Foreskin melanocyte (primary cell): ENCODE measurements at places on chromosomes 7 and 10.

- peak; percentile 97 for DNase-seq
Observed at GRCh38 chr7:13850185-13850752, 139.2 kb downstream of the ETV1 start.

- DNase-seq: peak; percentile 22
Observed at GRCh38 chr10:93541402-93542357, 24.8 kb upstream of the FFAR4 start.

DNA sequence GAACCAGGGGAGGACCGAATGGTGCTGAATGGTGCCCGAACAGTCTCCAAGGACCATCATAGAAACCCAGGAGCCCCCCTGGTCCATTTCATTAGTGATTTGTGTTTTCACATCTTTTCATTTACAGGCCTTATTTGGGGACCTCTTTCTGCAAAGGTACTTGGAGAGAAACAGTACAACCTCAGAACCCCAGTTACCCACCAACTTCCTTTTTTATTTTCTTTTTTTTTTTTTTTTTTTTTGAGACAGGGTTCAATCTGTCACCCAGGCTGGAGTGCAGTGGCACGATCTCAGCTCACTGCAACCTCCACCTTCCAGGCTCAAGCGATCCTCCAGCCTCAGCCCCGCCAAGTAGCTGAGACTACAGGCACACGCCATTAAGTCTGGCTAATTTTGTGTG, 13.0 kb upstream of the ELN start:
- DNase-seq: no peak

GRCh38 chr10:529468-530230, 159.8 kb downstream of the DIP2C start:
- no peak for DNase-seq

DNA sequence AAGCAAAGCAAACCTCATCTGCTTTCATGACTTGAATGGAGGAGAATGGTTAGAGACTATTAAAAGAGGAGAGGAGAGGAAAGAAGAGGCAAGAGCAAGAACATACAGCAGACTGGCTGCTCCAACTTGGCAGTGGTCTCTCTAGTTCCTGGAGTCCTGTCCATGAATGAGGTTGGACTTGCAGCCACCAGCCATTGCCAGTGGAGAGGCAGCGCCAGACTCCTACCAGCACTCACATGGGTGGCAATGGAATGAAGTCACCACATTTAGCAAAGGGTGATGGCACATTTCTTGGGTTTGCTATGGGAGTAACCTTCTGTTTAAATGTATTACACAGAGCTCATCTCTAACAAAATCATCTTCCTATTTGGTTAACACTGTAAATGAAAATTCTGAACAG, 257.8 kb upstream of the IMMP2L start:
- no peak for DNase-seq

GRCh38 chr7:83738291-83738835, 89.4 kb upstream of the SEMA3E start:
- no peak for DNase-seq

- no peak for DNase-seq
Observed at GRCh38 chr7:159010411-159010810, 134.3 kb downstream of the VIPR2 start.

- no peak for DNase-seq
Observed at GRCh38 chr10:59134785-59135184, 41.7 kb upstream of the PHYHIPL start.

- DNase-seq: no peak
Observed at GRCh38 chr7:33399528-33400213, 270.3 kb downstream of the BBS9 start.

DNA sequence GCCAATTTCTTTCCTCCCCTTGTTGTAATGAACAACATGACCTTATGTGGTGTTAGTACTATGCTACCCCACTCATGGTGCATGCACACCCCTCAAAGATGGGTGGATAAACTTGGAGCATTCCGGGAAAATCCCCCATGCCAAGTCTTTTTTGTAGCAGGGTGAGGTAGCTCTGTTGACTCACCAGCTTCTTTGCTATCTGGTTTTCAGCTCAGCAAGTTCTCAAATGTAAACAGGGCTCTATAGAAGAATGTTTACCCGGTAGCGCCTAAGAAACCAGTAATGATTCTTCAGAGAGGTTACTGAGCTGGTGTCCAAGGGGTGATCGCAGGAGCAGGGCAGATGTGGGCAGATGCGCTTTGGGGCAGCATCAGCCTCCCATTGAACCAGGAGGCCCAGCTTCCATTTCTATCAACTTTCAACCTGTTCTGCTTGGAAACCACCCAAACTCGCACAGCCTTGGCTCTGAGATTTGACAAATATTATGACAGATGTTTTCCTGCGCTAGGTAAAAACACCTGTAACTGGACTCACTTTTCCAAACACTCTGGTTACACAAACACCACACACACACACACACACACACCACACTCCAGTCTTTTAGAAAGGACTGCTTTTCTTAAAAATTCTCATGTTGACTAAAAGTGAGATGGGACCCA, 87.8 kb downstream of the ZRANB1 start:
- DNase-seq: no peak

GRCh38 chr7:129006636-129007414, 48.1 kb downstream of the TNPO3 start:
- DNase-seq: no peak

DNA sequence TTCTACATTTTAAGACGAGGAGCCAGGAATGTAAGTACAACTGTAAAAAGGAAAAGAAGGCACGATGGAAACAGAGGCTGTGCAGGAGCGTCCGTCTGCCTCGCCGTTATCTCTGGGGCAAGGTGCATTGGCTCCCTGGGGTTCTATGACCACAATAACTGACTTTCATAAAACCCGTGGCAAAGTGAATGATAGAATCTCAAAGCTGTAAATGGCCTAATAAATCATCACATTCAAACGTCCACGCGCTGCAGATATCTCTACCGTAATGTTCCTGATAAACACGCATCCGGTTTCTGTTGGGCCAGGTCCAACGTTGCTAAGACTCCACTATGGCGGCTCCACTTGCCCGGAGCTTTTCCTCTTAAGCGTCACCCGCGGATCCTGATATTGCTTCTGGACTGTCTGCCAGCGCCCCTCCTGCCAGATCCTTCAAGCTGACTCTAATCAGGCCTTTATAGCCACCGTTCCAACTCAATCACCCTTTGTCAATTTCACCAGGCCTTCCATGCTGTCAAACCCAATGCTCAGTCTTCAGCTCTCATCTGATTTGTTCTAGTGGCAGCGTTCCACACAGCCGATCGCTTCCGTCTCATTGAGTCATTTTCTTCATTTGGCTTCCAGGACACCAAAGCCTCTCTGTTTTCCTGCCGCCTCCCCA, 265.6 kb upstream of the FOXK1 start:
- DNase-seq: peak; percentile 7

DNA sequence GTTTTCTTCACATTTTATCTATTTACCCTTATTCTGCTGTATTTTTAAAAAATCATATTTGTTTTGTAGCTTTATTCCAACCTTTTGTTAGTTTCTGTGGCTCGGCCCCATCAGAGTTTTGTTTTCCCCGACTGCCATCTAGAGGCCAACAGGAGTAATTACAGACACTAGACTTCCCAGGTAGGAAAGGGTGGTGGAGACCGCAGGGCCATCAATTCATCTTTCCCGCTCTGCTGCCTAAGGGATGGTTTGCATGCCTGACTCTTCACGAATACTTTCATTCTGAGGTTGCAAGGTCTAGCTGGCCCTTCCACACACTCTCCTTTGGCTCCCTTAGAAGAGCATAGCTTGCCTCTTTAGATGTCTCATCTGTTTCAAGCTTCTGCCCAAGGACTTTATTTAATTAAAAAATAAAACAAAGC, 38.3 kb downstream of the LYZL2 start:
- peak; percentile 17 for DNase-seq

DNA sequence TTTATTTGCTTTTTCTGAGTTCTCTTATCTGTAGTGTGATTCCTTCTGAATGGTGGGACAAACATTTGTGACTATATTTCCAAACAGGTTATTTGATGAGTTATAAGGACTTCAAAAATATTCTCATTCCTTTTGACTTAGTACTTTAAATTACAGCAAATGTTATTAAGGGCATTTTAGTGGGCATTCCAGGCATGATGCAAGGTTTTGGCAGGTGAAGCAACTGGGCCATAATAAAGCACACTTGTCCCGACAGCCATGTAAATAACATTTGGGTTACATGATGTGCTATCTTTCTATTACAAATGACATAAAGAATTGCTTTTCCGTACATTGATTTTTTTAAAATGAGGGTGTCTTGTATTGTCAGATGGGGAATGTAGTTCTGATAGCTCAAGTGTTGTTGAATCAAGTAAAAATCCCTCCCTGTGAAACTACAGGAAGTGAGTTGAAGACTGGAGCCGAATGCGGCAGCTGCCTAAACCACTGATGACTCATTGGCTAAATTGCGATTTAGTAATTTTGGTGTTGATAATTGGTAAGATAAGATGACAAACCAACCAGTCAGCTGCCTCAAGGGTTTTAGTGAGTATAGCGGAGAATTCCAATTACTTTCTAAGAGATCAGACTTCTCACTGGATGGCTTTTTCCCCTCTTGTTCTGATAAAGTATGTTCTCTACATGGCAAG, 231.3 kb upstream of the NPY start:
- peak; percentile 65 for DNase-seq

- DNase-seq: no peak
Observed at GRCh38 chr7:117158941-117159697, 163.7 kb downstream of the WNT2 start.

DNA sequence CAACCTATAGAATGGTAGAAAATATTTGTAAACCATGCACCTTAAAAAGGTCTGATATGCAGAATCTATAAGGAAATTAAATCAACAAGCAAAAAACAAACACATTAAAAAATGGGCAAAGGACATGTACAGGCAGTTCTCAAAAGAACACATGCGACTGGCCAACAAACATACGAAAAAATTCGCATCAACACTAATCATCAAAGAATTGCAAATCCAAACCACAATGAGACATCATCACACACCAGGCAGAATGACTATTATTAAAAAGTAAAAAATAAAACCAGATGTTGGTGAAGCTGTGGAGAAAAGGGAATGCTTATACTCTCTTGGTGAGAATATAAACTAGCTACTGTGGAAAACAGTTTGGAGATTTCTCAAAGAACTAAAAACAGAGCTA, 33.2 kb downstream of the TMEM229A start:
- no peak for DNase-seq

DNA sequence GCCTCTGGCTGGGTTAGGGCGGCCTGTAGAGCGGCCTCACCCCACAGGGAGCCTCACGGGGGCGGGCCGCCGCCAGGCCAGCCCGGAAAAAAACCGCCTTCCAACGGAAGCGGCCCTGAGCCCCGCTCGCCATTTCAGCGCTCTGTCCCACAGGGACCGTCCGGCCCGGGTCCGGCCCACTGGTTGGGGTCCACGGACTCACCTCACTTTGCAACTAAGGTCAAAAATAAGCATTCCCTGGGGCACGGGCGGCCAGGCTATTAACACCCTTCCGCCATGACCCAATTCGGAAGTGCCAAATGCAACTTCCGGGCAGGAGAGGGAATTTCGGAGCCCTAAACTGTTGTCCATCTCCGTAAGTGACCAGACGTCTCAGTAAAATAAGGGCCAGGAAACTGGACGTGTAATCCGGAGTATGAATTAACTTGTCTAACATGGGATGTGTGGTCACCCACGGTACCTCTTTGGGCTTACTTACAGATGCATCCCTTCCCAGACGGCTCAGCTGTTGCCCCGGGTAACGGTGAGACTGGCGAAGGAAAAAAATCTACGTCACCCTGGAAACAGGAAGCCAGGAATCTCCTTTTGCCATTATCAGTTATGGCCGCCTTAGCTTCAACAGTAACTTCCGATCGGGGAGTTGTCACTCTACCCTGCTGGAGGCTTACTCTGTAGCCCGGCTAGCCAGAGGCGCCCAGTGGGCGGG, at the start of gene BBIP1:
BBIP1 (minus strand) TSS at position 538 of the 706 bp plus-strand sequence. CDS start 1,023 bp downstream, outside the sequence.
- peak; percentile 100 for DNase-seq

DNA sequence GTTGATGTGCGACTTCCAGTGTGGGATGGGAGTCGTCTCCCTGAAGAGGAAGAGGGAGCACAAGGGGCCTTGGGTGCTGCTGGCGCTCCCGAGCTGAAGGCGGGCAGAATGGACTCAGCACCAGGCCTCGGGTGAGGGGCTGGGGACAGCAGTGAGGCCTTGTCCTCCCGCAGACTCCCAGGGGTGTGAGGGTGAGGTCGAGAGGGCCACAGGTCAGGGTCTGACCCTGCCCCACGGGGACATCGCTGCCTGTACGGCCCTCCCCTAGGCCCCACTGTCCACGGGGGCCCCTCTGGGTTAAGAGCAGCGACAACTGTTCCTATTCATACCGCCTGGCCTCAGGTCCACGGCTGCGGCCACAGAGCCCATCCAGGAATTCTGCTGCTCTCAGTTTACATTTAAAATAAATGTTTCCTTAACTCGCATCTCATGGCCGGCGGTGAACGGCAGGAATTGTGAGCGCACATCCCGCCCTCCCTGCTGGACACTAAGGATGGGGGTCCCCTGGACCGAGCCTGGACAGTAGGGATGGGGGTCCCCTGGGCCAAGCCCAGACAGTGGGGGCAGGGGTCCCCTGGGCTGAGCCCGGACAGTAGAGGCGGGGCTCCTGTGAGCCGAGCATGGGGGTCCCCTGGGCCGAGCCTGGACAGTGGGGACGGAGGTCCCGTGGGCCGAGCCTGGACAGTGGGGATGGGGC, 61.7 kb downstream of the PDGFA start:
- DNase-seq: no peak

DNA sequence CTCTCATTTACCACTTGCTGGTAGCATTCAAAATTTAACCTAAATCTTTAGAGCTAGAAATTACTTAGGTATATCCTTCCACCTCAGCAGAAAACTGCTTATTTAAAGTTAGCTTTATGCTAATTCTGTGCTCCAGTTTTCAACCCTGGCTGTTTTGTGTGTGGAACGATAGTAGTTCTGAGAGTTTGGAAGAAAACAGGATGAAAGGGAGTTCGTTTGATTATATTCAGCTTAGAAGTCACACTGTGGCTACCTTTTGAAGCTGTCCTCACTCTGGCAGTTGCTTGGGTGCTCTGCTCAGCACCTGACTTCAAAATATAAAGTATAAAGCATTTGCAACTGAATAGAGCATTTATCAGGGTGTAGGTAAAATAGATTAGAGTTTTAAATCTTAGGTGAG, 2.6 kb upstream of the ASCC1 start:
- DNase-seq: no peak

DNA sequence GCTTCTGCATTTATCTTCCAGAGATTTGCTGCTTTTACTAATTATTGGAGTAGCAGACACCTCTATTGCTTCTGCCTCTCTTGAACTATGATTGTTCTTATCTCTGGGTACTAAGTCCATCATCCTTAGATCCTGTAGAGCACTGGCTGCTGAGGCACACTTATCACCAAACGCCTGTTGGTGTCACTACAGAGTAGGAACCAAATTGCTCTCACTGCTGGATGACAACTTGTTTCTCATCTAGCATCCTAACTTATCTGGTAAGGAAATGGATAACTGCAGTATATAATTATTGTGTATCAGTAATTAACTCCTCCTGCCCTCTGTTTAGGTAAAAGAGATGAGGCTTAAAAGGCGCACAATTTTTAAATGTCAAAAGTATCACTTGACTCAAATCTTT, 1059.4 kb downstream of the NRG3 start:
- no peak for DNase-seq

GRCh38 chr10:113341138-113341537, 211.7 kb upstream of the HABP2 start:
- no peak for DNase-seq
